Substantia nigra (tissue), 51 donors: ENCODE measurements at places on chromosomes 4 and X.

DNA sequence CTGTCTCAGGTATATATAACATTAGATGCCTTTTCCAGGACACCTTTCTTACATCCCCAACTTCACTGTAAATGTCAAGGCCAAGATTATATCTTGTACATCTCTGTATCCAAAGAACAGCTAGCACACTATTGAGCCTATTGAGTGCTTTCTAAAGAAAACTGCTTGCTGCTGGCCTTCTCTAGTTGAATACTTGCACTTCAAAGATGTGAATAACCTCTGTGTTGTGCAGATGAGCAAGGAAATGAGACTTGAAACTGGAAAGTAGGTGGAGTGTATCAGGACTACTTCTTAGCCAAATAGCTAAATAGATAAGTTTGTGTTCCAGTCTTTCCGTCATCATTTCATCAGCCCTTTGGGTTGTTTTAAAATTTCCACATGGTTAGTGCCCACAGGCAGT is 704.4 kb upstream of the AMOT start:
- DNase-seq = no peak

DNA sequence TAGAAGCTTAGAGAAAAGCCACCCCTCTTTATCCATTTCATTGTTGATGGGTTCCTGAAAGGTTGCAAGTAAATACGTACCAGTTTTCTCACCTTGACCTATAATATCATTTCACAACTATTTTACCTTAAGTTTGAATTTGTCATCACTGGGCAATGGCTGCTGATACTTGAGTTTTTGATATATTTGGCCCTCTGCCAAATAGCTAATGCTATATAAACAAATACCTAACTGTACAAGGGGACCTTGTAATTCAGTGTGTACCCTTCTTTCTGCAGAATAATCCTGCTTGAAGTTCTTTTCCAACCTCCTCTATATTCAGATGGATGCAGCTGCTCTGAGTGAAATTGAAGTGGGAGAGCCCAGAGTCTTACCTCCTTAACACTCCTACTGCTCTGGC is 19.0 kb upstream of the GLUD2 start:
- DNase-seq = no peak

GRCh38 chrX:109863811-109864210 is 130.8 kb upstream of the ACSL4 start:
- DNase-seq = no peak

GRCh38 chrX:107849747-107850421 is 24.2 kb downstream of the MID2 start:
- DNase-seq = no peak

- DNase-seq = no peak
These were observed 221.7 kb upstream of the DIPK2B start for GRCh38 chrX:45422216-45422925.
